Activated naive CD4-positive, alpha-beta T cell treated with anti-CD3 and anti-CD28 coated beads, Interleukin-2, amount 10 ng/mL, durations not matched to agents 7 days and 5 days (primary cell): ENCODE measurements at places on chromosomes 1 and 21.

- DNase-seq: no peak
Observed at GRCh38 chr1:114130846-114131525, 22.7 kb downstream of the SYT6 start.

GRCh38 chr1:209485751-209486150 is 97.8 kb upstream of the CAMK1G start:
- DNase-seq: no peak

GRCh38 chr1:150544204-150544603 is 5.0 kb upstream of the ADAMTSL4 start:
- DNase-seq: no peak

- no peak for DNase-seq
Observed at GRCh38 chr1:28507646-28508434, 2.0 kb downstream of the RCC1 start.

- DNase-seq: no peak
Observed at GRCh38 chr1:20351911-20352701, 61.4 kb downstream of the VWA5B1 start.

DNA sequence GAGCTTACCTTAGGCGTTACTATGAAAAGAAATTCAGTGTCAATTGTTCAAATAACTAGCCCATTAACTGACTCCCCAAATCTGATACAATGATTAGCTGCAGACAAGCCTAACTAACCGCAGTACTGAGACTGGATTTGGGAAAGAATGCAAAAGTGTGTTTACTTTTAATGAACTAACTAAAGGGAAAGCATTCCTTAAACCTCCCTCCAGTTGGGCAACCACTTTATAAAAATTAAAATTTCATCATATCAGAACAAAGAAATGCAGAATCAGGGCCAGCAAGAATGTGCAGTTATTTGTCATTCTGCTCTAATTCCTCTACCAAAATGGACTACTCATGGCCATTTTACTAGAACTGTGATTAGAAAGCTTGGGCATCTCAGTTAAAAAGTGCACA is 11.7 kb upstream of the NR5A2 start:
- DNase-seq: no peak

DNA sequence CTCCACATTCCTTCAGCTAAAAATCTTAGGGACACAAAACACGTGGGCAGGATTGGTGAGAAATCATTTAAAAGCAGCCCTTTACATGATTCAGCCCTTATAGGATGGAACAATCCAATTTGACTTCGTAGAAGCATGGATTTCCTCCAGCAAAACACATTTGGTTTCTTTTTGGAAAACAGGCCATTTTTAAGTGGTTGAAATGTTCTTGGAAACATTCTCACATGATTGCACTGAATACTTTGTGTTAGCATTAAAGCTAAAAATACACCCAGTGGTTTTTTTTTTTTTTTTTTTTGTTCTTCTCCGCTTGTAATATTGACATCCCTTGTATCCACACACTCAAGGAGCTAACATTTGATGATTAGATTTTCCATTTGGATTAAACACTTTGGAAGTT is 42.1 kb upstream of the ABCG1 start:
- DNase-seq: no peak

DNA sequence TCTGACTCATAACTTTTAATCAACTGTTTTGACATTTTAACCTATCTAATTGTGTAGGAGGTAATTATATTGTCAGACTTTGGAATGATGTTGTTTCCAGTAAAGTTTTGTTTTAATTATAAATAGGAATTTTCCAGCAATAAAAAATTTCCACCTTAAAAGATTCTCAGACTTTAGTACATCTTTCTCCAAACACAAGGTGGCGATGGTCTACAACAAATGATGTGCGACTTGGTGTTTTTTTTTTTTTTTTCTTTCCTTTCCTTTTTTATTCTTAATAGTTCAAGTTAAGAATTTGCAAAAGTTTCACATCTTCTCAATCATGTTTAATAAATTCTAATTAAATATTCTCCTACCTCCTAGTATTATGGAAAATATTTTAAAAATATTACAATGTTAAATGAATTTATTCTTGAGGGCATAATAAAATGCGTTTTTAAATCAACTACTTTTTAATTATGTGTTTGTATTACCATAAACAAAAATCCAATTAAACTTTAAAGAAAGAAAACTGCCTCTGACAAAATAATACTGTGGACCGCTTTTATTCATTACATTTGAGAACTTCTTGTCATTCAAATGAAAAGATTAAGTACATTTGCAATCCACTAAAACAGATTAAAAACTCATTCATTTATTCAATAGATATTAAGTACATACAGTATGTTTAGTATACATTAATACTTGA is 4.4 kb upstream of the ADAMTS1 start:
- DNase-seq: no peak

DNA sequence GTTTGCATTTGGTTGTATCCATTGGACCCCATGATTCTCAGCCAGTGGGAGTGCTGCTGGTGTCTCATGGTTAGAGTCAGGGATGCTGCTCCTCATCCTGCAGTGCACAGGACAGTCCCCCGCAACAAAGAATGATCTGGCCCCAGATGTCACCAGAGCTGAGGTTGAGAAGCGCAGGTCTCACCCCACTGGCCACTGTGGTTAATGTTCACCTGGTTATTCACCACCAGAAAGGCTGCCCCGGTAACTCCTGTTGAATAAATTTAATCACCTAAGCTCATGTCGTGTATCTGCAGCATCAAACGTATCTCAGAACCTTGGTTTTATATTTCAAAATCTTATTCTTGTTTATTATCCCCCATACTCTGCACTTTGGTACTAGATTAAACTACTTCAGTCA is 75.8 kb downstream of the ATP5PO start:
- no peak for DNase-seq

- no peak for DNase-seq
Observed at GRCh38 chr1:3467096-3468036, 12.9 kb downstream of the ARHGEF16 start.

DNA sequence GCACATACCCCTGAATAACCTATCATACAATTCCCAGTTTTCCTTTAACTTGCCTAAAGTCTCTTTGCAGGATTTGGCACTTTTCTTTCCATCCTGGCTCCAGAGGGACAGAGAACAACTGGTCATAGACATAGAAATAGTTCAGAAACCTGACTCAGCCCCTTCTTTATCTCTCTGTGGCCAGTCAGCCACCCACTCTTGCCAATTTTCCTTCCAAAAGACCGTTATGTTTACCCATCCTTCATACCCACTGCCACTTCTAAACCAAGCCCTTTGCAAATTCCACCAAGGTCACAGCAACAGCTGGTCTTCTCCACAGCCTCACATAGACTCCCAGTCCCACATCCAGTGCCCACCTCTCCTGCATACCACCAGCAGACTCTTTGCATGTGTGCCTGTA is 127.2 kb upstream of the FGGY start:
- no peak for DNase-seq

DNA sequence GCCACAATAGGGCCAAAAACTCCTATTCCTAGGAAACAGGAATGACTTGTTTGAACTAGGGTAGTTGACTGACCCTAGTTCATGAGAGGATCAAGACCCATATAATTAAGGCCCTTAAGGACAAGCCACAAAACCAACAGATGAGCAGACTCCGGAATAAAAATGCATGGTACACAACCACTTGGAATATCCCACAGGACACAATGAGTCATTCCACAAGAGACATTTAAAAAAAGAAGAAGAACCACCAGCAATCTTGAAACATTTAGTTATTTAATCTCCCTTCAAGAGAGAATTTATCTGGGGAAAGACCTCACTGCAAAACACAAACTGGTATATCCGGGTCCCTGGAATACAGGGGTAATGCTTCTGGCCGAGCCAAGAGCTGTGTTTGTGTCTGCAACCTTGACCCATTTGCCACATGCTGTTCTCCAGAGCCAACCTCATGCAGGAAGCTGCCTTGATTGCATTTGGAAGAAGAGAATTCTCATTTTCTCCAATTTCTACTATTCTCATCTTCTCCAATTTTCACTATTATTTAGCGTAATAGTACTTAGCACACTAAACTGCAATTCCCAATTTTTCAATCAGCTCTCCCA is 135.5 kb downstream of the TGFBR3 start:
- no peak for DNase-seq

GRCh38 chr1:169604781-169605560 is 18.7 kb upstream of the F5 start:
- peak; percentile 78 for DNase-seq
